ENCODE measurements at places on chromosomes 16 and 17.

DNA sequence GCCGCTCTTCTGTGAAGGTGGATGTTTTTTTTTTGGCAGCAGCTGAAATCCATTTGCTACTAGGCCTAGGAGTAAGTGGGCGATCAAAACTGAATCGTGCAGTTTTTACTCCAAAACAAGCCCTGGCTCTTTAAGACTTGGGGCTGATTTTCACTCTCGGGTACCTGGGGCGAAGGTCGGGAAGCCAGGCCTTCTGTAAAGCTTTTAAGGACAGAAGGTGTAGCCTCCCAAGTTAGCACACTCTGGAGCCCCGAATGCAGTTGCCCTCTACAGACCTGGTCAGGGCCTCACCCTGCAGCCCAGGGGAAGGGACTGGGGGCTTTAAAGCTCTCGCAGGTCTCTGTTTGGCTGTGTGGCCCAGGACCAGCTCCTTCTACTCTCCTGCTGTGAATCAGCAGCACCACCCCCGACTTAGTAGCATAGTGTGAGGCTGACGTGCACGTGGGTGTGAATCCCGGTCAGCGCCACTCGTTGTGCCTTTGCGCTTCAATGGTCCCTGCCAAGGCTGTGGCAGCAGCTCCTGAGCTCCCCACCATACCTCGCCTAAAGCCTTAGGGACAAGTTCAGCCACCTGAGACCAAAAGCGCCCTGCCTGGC, 49.9 kb downstream of the TMEM235 start:
- DNase-seq = no peak

DNA sequence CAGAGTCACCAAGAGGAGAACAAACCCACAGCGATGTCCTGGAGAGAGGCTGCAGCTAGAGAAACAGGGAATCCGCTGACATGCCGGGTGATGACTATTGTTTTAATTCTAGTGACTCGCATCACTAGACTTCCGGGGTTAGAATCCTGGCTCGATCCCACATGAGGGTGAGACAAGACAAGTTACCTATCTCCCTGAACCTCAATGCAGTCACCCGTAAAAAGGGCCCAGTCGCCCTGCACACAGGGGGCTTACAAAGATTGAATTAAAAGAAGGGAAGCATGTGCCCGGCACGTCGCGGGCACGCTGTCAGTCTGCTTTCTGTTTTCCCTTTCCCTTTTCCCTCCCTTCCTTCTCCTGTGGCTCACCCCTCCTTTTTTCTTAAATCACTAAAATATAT, 212.9 kb upstream of the FOXF1 start:
- DNase-seq = no peak

DNA sequence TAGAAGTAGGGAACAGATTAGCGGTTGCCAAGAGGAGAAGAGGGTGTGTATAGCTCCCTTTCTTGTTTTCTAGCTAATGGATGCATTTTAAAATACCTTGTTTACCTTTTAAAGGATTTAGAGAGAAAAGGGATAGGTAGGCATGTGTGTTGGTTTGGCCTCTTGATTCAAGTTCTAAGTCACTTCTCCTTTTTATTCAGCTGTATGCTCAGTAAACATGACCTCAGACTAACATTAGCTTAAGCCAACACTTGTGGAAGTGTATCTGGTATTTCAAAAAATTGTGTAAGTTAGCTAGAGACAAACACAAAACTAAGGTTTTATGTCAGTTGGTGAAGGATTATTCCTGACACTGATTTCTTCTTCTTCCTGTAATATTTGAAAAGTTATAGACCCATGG, 204.1 kb upstream of the NOG start:
- no peak for DNase-seq

- no peak for DNase-seq
Measured at GRCh38 chr17:48002266-48002915, 31.5 kb downstream of the CDK5RAP3 start.

DNA sequence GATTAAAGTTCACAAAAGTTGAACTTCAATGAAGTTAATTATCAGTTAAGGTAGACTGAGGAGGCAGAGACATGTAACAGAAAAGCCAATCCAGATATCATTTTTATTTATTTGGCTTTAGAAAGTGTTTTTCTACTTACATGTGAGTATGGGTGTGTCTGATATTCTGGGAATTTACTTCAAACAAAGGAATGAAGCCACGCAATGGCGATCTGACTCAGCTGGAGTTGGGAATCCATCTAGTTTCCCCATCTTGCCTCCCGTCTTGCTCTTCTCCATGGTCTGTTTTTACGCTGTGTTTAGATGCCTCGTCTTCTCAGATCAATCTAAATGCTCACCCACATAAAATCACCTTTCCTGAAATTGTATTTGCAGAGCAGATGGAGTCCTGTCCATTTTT, 1.7 kb upstream of the KCNJ16 start:
- no peak for DNase-seq

- no peak for DNase-seq
Measured at GRCh38 chr16:80986557-80986956, 20.1 kb downstream of the CMC2 start.

DNA sequence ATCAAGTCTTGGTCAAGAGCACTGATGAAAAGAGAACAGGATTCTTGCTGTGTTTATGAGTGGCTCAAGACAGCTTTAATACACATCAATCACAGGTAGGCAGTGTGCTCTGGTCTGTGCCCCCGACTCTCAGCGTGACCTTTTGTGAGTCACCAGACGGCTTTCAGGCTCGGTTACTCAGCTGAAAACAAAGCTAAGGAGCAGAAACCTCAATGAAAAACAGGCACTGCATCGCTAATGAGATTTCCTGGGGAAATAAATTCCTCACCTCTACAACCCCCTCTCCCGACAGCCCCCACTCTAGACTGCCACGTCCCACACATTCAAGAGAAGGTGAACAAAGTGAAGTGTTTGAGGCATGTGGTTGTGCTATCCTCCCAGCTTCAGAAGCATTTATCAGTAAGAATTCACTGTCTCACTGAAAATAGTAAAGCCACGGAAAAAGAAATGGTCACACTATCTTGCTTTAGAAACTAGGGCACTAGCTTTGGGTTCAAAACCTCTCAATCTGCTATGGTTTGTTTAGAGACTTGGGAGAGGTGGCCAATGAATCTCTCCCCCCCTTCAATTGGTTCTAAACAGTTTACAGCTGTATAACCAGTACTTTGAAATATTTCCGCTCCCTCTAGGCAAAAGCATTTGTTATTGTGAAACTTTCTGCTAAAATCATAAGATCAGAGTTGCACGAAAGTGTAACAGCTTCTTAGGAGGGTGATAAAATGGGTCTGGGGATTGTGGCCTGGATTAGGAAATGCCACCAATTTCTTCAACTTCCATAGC, 199.5 kb upstream of the PMFBP1 start:
- no peak for DNase-seq

- no peak for DNase-seq
Measured at GRCh38 chr16:57585051-57585687, 42.7 kb downstream of the ADGRG5 start.

- no peak for DNase-seq
Measured at GRCh38 chr17:77391668-77392375, 251.1 kb downstream of the SEC14L1 start.

All from activated CD4-positive, alpha-beta T cell treated with anti-CD3 and anti-CD28 coated beads, Interleukin-2, amount 50 U/mL, for 24 hours (primary cell).